ENCODE measurements at places on chromosomes 7 and 10.

GRCh38 chr10:13401142-13401541, 53.0 kb upstream of the SEPHS1 start:
- DNase-seq: no peak

GRCh38 chr7:121795736-121796135, 77.2 kb upstream of the PTPRZ1 start:
- no peak for DNase-seq

- DNase-seq: no peak
Measured at GRCh38 chr10:6135039-6135438, 46.2 kb downstream of the RBM17 start.

DNA sequence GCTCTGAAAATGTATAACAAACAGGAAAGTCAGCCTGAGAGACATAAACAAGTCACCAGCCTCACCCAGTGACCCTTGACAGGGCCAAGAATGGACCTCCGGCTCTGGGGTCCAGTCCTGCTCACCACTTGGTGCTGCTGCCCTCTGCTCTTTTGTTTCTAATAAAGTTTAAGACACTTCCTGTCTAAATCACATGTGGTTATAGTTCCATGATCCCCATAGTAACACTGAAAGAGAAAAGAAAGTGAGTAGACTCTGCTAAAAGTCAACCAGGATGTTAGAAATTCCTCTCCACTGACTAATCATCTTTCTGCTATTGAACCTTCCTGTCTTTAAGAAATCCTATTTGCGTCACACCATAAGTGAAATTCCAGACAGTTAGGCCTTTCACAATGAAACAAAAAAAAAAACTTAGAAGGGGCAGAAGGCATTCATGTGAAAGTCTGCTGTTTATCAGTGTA, 179.2 kb upstream of the BET1 start:
- DNase-seq: no peak

DNA sequence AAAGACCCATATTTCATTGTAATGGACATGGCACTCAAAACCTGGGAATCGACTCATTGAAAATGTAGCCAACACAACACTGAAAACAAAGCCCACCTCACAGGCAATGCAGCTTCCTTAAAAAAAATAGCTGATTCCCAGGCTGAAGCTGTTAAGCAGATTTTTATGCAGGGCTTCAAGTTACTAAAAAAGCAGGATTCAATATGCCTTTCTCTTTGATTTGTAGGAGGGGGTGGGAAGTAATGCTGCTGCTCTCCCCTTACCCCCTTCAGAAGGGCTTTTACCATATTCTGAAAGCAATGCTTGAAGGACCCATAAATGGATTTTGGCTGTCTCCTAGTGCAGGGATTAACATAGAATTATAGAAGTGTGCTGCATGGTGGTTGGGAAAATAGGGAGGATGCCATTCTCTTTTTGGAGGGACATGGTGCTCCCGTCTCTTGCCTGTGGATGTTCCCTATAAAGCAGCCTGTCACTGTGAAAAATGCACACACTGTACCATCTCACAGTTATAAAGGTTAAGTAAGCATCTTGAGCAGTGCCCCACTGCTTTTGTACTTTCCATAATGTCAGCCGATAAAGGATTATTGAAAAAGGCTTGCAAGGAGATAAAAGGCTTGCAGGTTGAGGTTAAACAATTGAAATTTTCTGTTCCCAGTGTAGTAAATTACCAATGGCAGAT, 262.8 kb downstream of the AUTS2 start:
- DNase-seq: no peak

DNA sequence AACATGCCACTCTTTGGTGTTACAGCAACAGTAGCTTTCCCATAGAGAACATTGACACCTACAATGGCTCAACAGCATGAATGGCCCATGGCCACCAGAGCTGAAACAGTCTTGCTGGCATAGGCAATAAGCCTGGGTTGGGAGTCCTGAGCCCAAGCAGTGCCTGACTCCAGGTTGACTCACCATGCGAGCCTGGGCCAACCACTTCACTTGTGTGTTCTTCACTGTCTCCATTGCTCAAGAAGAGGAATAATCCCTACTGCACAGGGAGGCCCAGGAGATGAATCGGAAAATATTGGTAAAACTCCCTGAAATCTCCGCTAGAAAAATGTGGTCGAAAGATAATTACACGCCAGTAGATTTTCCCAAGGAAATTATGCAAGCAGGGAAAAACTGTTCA, 89.2 kb upstream of the INHBA start:
- no peak for DNase-seq

DNA sequence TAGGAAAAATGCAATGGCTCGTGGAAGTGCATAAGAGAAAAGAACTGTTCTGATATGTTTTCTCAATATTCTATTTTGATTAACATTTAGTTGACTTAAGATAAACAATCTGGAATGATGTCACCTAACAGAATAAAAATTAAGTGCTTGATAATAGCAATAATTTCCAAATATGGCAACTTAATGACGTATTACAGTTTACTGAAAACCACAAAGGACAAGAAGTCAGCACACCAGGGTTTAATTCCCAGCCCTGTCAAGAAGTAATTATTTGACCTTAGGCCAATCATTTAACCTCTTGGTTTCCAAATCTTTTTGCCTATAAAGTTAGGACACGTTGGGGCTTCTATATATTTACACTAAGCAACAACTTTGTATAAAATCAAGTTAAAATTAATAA, 95.7 kb downstream of the CABCOCO1 start:
- no peak for DNase-seq

GRCh38 chr7:120740348-120740747, 117.6 kb downstream of the TSPAN12 start:
- DNase-seq: no peak
